ENCODE measurements at places on chromosomes 4 and X.

DNA sequence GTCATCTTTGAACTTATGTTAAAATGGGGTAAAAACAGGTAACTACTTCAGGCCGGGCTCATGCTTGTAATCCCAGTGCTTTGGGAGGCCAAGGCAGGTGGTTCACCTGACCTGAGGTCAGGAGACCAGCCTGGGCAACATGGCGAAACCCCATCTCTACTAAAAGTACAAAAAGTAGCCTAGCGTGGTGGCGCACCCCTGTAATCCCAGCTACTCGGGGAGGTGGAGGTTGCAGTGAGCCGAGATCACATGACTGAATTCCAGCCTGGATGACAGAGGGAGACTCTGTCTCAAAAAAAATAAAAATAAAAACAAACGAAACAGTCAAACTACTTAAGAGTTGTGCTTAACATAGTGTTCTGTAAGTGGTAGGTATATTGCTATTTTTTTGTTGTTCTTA, 2.5 kb downstream of the DDX3X start:
- DNase-seq, result no peak

DNA sequence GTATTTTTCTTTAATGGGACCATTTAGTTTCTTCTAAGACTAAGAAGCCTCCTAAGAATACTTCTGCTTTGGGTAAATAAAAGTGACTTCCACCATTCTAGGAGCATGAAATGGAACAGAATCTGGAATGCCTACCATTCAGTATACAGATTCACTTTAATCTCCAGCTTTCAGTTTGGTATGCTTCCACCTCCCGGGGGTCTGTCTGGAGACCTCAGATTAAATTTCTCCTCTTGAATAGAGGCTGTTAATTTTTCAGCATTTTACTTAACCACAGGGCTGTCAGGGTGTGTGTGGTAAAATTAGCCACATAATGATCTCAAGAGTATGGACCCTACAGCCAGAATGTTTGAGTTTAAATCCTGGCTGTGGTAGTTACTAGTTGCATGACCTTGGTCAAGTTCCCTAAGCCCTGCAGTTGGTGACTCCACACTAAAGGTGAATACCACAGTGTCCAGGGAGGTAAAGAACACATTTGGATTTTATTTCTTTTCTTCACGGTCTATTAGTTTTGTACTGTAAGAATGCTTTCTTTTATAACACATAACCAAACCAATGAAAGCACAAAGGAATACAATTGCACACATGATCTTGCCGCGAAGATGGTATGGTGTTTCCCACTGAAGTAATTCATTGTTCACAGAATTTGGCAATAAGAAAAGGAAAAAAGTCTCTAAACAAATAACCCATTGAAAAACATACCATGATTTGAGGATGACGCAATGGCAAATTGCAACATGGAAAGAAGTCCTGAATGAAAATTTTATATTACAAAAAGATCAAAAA, 37.3 kb upstream of the TRIM2 start:
- peak; percentile 31 for DNase-seq

DNA sequence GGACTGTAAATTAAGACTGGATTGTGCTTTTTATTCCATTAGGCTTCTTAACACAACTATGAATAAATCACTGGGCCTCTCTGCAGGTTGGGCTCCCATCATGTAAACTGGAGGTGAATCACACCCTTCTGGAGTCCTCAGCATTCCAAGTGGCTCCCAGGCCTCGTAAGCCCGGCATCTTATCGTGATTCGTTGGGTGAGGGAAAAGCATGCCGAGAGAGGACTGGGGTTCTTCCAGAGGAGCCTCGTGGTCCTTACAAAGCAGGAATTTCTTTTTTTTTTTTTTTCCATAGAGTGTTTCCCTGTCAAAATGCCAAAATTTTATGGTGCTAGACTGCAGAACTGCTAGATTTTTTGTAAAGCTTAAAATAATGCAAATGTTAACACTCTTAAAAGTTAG, 20.0 kb downstream of the CLDN22 start:
- DNase-seq, result peak; percentile 8

- DNase-seq, result peak; percentile 64
Measured at GRCh38 chr4:16329125-16329796, 103.0 kb upstream of the TAPT1 start.

GRCh38 chr4:55510685-55511084, 36.0 kb downstream of the CLOCK start:
- no peak for DNase-seq

DNA sequence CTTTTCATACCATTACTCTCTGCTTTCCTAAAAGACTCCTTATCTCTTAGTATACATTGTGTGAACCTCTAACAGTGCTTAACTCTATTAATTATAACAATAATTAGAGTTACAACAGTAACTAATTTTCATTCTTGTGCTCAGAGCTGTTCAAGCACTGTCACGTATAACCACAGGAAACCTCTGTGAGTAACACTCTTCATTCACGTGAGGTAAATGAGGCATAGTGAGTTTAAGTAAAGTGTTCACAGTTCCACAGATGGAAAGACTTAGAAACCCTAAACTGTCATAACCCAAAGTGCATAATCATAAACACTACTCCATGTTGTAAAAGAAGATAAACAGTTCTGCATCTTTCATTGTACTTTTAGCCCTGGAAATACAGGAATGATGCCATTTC, 222.4 kb downstream of the CCSER1 start:
- no peak for DNase-seq

GRCh38 chr4:69489856-69490255, 5.8 kb downstream of the UGT2B4 start:
- no peak for DNase-seq

GRCh38 chr4:138389976-138390685, 148.0 kb upstream of the SLC7A11 start:
- peak; percentile 65 for DNase-seq

GRCh38 chr4:95572304-95572991, 23.7 kb upstream of the UNC5C start:
- peak; percentile 5 for DNase-seq

DNA sequence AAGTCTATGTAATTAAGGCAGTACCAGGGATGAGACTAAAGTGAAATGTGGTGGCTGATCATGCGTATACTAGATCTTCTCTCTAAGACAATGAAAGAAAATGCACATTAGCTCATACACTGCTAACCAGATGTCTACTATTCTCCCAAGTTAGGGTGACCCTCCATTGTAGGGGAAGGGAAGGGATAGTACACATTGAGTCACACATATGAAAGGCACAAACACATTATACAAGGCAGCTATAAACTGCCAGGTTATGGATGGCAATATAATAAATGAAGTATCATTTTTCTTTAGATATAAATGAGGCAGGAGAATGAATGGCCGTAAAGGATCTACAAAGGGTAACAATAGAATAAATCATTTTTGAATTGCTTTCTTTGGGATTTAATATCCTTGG, 4.5 kb downstream of the SHROOM3 start:
- no peak for DNase-seq

DNA sequence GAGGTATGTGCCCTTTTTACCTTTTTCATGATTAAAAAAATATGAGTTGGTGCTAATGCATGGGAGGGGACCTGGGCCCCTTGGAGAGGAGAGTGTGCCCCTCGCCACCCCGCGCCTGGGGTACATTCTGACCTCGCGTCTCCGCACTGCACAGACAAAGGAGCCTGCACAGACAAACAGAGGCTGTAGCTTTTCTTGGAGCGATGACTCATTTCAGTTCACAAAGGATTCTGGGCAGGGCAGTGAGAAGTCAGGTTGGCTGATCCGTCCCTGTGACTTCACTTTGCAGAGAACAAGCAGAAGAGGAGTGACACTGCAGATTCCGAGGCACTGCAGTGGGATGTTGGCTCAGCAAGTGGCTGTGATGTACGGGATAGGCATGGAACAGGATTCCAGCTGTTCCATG, 82.9 kb downstream of the STOX2 start:
- peak; percentile 97 for DNase-seq

DNA sequence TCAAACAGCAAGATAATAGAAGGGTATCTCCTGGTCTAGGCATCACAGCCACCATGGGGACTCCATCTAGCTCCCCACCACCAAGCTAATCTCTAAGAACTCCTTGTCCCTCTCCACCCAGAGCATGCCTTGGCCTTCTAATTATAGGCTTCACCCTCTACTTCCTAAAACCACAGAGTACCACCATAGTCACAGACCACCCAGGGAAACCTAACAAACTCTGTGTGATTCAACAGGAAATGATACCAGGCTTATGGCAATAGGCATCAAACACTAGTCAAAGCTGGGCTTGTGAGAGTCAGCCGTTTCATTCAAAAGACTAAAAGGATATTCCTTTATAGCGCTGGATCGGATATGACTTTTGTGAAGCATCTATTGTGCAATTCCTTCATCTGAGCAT, 91.5 kb upstream of the NALF2 start:
- no peak for DNase-seq

- peak; percentile 77 for DNase-seq
Measured at GRCh38 chr4:15717086-15717485, 14.2 kb downstream of the BST1 start.

Data from fibroblast of skin of back (primary cell).